CD4-positive, CD25-positive, alpha-beta regulatory T cell (primary cell): ENCODE measurements at places on chromosomes 2 and 18.
A peak's percentile ranks its signal among the peaks of the same experiment; 100 is the strongest.

DNA sequence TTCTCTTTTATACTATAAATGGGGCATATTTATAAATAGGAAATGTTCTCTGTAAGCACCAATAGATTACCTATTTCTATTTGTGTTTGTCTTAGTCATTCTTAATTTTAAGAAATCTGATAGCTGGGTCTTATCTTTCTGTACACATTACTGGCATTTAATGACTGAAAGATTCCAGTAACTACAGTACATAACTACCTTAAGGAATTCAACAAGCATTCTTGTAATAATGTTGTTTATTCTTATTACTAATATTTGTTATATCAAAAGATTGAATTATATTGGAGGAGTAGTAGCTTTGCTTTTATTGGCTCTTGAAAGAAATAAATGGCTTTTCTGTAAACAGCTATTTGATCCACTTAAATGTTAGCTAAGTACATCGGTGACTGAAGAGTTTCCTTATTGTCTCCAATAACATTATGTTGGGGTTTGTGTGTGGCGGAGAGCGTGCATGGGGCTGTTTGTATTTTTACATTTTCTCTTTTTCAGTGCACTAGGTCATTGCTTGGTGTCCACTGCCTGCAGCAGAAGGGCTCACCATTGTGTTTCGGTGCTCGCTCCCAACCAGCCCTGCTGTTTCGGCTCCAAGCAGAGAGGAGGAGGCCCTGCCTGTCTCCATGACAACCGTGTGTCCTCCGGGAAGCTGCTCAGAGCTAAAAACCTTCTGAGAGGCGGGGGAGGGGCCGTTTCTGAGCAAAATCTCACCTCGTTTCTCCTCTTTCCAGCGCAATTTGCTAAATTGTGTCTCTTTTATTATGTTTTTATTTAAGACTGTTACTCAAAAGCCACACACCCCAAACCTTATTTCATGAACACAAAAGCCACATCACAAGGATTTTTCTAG, 112.5 kb upstream of the SLC38A11 start:
- no peak for DNase-seq

- peak; percentile 54 for DNase-seq
Measured at GRCh38 chr2:38763228-38763627, 12.1 kb upstream of the SRSF7 start.

- DNase-seq = no peak
Measured at GRCh38 chr2:72182547-72182946, 34.9 kb upstream of the CYP26B1 start.

GRCh38 chr2:123095219-123095835, 929.8 kb upstream of the CNTNAP5 start:
- DNase-seq = no peak

- no peak for DNase-seq
Measured at GRCh38 chr2:172288603-172289002, 138.8 kb upstream of the ITGA6 start.
